Daoy (cell line): ENCODE measurements at places on chromosomes 11 and 22. TPM values are rescaled to one million over a fixed set of nuclear protein-coding genes. Genes with fewer than 3 reads are reported as not detected.

DNA sequence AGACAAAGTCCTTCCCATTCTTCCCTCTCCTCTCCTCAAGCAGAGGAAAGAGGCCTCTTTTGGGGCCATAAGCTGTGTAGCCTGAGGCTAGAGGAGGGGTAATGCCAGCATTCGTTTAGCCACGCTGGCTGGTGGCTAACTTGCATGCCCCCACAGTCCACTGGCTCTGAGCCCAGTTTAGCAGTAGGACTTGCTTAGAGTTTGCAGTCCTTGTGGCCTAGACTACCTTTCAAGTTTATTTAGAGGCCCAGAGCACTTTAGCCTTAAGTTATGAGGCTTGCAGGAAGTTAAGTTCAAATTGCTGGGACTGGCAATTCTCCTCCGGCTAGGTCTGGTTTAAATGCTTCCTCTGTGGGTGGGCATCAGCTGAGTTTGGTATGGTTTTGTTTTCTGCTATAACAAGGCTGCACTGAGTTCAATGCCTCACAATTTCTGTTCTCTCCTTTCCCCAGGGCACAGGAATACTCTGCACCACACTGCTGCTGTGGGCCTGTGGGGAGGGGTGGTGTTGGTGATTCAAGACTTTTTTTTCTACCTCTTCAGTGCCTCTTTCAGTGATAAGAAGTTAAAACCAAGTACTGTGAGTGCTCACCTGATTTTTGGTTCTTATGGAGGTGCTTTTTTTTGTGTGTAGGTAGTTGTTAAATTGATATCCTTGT is 281.0 kb upstream of the C11orf87 start:
- no peak for DNase-seq

DNA sequence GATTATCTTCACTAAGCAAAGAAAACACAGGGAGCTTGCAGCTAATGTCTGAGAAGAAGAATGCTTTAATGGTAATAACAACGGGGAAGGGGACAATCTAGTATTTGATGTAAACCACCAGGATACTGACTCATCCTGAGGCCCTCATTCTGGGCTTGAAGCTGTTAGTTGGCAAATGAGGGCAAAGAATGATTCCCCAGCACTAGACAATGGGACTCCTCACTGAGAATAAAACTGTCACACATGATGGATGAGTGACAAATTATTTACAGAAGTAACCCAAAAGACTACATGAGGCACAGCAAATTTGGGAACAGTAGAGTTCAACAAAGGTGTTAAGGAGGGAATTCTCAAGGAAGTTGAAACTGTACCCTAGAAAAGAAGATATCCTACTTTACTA is 76.3 kb downstream of the FAM168A start:
- peak; percentile 42 for DNase-seq

Gene SCGB2A2
- not detected in 2 replicates for total RNA-seq

DNA sequence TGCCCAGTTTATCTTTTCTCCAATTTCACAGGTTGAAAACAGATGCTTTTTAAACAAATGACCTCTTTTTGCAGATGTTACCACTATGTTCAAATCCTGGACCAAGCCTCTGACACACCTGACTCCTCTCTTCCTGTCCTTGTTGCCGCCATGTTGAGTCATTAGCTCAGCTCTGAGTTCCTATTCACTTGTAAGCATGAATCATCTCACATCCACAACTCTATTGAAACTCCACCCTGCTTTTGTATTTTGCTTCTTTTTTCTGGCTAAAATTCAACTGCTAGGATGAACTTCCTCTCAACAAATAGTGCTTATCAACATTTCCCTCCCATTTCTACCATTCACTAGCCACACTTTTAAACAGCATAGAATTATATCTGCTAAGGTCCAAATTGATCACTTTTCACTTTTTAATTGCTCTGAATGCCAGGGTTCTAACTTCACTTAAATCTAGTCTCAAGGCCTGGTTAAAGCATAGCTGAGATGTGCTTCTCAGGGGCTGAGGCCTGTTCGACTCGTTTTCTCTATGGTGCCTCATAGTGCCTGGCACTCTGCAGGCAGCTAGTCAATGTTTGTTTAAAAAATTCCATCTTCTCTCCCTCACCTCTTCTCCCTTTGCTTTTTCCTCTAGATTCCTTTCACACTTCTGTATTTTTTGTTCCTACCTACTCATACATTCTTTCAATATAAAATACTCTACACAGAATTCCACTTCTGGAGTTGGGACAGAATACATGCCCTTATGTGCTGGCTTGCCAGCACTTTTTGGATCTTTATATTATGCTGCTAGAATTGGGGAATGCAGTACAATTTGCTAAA is 3.9 kb downstream of the JOSD1 start:
- DNase-seq = peak; percentile 84

- peak; percentile 28 for DNase-seq
Measured at GRCh38 chr11:114149689-114150407, 90.3 kb downstream of the ZBTB16 start.

- no peak for DNase-seq
Measured at GRCh38 chr11:107666911-107667613, 44.8 kb downstream of the SLN start.

DNA sequence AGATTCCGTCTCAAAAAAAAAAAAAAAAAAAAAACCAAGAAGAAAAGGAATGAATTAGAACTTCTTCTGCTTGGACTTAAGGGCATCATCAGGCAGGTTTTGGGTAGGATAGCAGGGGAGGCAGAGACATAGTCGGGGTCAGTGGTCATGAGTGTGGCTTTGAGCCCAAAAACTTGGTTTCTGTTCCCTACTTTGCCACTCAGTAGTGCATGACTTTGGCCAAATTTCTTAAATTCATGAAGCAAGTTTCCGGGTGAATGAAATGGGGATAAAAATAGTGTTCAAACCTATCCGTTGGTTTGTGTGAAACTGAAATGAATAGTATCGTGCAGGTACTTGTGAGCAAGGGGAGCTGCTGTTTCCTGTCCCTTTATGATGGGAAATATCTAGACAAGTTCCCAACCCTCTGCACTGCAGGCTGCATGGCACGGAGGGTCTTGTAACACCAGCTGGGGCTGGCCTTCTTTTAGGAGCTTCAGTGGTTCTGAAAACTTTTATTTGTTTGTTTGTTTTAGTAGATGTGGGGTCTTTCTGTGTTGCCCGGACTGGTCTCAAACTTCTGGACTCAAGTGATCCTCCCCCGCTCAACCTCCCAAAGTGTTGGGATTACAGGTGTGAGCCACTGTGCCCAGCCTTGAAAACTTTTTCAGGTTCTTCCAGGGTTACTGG is 18.4 kb downstream of the NEAT1 start:
- no peak for DNase-seq
